ENCODE measurements at places on chromosomes 2 and 18.

- DNase-seq, result no peak
These were observed 113.3 kb upstream of the SERTAD2 start for GRCh38 chr2:64766841-64767669.

GRCh38 chr2:137411585-137411984, 552.7 kb upstream of the HNMT start:
- DNase-seq, result no peak

GRCh38 chr2:210177769-210178168, 6.6 kb upstream of the KANSL1L start:
- DNase-seq, result no peak

- no peak for DNase-seq
These were observed 147.3 kb downstream of the AGAP1 start for GRCh38 chr2:235640926-235641723.

GRCh38 chr2:229129738-229130371, 141.2 kb downstream of the PID1 start:
- no peak for DNase-seq

DNA sequence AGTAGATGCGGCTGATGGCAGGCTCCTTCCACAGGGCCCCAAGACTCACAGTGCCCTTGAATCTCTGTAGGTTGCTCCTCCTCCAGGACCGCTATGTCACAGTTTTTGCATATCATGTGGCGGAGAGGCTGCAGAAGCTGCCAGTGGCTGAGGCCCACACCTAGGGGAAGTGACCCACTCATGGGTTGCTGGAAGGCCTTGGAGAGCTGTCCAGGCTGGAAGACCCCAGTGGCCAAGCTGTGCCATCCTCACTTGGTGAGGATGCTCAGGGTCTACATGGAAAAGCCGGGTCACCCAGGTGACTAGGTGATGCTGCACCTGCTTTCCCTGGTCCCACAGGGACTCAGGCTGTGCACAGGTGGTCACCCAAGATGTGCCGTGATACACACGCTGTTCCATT, 90.6 kb downstream of the SEPTIN10 start:
- DNase-seq, result no peak

DNA sequence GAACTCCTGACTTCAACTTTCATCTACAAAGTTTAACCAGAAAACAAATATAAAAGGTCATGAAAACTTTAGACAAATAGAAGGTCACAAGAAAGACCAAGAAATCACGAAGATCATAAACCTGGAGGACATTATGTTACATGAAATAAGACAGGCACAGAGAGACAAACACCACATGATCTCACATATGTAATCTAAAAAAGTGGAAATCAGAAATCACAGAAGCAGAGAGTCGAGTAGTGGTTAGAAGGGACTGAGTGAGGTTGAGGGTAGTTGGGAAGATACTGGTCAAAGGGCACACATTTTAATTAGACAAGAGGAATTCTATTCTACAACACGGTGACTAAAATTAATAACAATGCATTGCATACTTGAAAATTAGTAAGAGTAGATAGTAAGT, 1.4 kb downstream of the GCFC2 start:
- no peak for DNase-seq

- no peak for DNase-seq
These were observed 12.8 kb upstream of the ONECUT2 start for GRCh38 chr18:57422313-57422872.

- no peak for DNase-seq
These were observed 4.7 kb downstream of the RTKN start for GRCh38 chr2:74436848-74437695.

DNA sequence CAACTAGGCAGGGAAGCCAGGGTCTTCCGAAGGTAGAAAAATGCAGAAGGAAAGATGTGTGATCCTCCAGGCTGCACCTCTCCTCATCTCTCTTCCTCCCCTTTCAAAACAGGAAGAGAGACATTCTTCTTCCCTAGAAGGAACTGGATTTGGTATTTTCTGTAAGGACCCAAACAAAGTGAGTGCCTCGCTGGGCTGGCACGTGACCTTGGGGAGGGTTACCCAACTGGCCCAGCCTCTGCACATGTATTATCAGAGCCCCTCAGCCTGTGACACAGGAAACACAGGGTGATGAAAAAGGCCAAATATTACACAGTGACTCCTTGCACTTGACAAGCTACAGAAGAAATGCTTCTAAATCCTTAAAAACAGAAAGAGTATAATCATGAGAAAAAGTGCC, 2.3 kb downstream of the HJURP start:
- DNase-seq, result no peak
